ENCODE measurements at places on chromosomes 12 and 14.
A peak's percentile ranks its signal among the peaks of the same experiment; 100 is the strongest.

DNA sequence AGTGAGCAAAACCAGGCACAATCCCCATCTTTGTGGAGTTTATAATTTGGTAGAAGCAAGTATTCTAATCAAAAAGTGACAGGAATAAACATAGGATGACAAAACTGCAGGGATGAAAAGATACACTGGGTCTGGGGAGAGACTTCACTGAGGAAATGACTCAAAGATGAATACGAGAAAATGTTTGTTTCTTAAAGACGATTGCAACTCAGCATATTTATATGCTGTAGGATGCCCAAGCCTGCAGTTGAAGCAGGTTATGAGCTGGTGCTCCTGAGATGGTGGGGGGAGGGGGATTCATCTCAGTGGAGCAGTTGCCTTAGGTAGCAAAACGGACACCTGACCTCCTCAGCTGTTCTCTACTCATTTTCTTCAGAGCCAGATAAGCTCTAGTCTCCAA lies 13.4 kb upstream of the SLC38A4 start:
- no peak for DNase-seq

DNA sequence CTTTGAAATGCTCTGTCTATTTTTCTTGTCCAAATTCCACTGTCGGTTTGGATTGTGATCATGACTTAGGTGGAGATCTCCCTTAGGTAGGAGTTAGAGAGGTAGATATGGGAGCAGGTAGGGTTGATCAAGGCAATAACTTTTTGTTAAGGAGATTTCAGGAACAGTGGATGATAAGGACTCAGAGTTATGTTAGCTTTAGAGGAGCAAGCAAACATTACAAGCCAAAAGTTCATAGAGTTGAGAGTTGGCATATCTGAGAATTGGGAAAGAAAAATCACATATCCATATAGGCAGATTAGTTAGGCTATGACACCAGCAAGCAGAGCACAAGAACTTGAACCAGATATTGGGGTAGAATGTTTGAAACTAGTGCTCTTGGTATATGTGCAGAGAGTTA lies 43.1 kb upstream of the C12orf75 start:
- DNase-seq: no peak

GRCh38 chr12:34402228-34402898 lies 380.1 kb downstream of the ALG10 start:
- no peak for DNase-seq

DNA sequence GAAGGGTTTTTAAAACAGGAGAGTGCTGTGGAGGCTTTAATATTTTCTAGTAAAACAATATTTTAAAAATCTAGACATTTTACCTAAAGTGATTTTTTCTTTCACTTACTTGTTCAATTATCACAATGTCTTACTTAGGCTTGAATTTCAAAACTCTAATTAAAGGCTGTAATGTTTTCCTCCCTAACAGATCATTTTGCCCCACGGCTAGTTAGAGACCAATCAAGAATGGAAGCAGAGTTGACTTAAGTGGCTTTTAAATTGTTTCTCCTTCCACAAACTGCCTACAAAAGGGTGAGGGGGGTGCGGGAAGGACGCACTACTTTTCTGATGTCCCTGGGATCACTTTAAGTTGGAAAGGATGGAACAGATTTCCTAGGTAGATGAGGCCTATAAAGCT lies 9.5 kb upstream of the CFL2 start:
- DNase-seq: no peak

DNA sequence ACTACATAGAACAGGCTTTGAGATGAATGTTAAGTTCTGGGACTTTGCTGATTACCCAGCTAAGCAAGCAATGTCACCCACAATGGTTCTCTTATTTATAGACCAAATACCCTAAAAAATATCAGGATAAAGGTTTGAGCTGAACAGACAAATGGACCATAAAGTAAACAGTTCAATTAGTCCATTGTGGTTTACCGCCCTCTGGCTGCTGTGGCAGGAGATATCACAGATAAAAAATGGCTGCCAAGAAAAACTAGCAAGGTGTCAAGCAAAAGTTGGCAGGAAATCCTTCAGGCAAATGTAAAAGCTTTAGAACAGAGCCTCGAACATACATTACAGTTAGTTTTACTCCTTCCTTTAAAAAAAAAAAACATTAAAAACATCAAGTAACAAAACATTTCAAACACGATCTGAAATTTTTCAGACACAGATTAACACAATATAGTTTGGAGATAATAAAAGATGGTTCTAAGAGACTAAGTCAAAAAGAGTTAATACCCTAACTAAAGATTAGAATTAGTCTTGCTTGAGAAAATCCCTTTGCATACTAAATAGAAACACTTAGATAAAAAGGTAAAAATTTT lies 41.3 kb downstream of the MED13L start:
- peak; percentile 90 for DNase-seq

DNA sequence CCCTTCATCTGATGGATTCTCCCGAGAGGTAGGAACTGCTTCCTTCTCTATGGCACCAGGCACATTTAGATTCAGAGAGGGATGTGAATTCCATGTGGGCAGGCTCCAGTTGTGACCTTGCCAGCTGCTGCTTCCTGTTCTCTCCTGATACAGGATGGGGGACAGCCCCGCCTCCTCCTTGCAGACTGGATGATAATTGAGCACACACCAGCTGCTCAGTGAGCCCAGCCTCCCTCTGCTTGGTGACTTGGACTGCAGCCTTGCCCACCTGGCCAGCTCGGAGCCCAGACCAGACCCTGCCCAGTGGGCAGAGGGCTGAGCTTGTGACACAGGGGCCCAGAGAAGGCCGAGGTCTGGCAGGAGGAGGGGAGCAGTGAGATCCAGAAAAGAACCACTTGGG lies 90.2 kb downstream of the CALM1 start:
- no peak for DNase-seq

DNA sequence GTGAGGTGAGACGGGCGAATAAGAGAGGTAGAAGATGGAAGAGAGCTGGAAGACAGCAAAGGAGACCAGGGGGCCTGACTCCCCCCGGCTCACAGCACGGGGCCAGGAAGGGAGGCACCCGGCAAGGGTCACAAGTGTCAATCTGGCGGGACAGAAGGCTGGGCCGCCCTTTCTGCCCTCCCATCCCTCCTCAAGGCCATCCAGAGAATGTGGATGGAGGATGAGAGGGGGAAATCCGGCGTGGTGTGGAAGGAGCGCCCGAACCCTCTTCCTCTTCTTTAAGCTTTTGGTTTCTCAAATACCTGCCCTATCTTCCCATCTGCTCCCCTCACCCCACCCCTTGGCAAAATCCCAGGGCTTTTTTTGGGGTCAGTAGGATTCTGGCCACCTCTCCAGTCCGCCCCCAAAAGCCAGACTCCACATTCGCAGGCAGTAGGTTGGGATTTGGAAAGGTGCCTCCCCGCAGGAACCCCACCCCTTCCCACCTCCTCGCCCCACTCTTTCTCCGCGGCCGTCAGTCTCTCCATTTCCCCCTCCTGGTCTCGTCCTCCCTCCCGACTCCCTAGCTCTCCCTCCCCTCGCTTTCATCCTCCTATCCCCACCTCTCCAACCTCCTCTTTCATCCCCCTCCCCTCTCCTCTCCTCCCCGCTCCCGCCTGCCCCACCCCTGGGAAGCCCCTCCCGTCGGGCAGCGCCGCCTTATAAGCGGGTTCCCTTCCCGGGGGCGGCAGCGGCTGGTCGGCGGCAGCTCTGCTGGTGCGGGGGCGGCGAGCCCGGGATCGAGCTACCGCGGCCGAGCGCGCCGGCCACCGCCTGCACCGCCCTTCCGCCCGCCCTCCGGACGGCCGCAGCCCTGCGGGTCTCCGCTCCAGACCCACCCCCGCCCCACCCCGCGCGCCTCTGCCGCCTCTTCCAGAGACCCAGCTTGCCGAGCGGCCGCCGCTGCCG lies at the start of gene PTMS:
PTMS (plus strand) TSS at position 730 of the 948 bp plus-strand sequence. CDS start 343 bp downstream, outside the sequence.
- DNase-seq: peak; percentile 63

- peak; percentile 79 for DNase-seq
Observed at GRCh38 chr14:21987937-21988336, 314.3 kb upstream of the OR4E1 start.

DNA sequence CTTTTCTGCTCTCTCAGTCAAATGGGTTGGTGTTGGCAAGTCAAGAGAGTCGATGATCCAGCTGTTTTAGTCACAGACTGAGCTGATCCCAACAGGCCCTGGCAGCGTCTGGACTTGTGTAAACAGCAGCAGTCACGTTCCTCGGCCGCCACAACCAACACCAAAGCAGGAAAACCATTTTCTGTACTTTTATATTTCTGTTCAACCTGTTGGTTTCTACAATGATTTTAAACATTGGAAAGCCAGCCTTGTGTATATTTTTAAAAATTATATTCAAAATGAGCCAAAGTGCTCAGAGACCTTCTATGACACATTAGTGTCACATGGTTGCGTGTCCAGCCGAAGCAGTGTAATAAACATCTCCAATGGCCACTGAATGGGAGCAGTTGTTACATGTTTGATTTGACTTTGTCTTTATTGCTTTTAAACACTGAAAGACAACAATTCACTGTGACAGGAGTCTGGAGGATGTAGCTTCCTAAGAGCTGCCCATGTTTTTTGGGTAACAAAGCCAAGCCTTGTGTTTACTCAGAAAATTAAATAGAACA lies 5.9 kb upstream of the SIVA1 start:
- DNase-seq: no peak

GRCh38 chr12:81114226-81114625 lies 36.3 kb downstream of the ACSS3 start:
- DNase-seq: no peak

DNA sequence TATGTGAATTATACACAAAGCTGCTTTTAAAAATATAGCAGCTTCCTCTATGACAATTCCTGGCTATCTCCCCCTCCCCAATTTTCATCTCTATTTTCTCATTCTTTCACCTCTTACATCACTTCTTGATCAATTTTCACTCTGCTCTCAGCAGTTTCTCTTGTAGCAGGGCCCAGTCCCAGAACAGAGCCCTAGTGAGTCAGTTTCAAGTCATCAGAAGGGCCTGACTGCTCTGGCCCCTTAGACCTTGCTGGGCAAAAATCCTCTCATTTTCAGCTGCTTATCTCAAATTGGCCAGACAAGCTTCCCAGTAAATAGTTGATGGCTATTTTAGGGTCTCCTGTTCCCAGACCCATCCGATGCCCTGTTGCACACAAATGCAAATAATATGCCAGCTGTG lies 101.4 kb downstream of the TTC7B start:
- DNase-seq: no peak

GRCh38 chr12:51210690-51211395 lies 7.0 kb downstream of the POU6F1 start:
- DNase-seq: no peak

GRCh38 chr12:114625294-114625851 lies 58.6 kb downstream of the TBX3 start:
- DNase-seq: peak; percentile 72

DNA sequence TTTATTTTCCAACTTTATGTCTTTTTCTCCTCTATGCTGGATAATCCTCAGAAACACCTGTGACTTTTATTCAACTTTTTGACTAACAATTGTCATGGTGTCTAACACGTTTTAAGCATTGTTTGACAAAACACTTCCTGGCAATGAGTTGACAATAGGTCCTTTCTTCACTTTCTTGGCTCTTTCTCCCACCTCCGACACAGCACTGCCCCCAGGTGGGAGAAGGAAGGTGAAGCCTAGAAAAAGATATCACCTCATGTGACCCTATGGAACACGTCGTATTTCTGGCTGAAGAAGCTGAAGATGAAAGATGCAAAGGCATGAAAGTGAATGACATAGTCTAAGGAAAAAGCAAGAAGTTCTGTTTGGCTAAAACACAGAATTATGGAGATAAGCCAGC lies 430.0 kb downstream of the ETNK1 start:
- peak; percentile 29 for DNase-seq

GRCh38 chr14:104116756-104117340 lies 21.5 kb upstream of the KIF26A start:
- DNase-seq: no peak

DNA sequence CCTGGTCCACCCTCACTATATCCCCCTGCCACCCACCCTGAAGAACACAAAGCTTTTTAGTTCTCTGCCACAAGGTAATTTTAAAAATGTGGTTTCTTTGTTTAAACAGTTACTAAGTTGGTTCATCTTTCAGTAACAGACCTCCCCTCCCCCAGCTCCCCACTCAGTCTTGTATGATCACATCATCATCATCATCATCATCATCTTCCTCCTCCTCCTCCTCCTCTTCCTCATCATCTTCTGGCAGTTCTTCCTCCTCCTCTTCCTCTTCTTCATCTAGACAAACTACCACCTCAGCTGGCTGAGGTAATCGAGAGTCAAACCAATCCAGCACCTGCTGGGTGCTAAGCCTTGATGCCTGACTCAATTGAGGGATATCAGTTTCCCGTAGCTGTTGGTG lies 10.5 kb downstream of the HOMEZ start:
- no peak for DNase-seq

- DNase-seq: peak; percentile 47
Observed at GRCh38 chr12:51008329-51009055, 17.7 kb downstream of the SLC11A2 start.

GRCh38 chr12:114368685-114369452 lies 37.1 kb downstream of the TBX5 start:
- no peak for DNase-seq

DNA sequence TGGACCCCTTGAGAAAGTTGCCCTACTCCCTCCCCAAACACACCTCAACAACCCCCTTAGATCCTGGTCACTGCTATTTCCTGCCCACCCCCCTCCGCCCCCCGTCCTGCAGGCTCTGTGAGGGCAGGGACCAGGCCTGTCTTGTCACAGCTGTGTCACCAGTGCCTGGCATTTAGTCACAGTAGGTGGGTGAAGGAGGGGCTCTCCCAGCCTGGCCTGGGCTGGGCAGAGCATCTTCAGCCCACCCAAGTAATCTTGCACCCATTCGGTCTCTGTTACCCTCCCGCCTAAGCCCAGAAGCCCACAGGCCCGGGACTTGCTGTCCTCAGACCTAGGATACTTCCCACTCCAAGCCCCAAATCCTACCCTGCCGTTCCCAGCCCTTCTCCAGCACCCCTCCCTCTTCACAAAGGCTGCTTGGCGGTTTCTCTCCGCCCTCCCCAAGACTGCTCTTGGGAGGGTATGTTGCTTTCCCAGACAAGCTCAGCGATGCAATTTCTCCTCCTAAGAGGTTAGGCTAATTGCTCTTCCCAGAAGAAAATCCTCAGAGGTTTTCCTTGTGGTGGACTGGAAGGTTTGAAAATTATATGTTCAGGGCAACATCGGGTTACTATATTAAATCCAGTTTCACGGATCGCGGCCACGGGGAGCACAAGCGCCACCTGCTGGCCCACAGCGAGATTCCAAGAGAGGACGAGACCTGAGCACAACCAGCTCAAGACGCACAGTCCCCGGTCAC lies 50.8 kb upstream of the ZFP36L1 start:
- peak; percentile 87 for DNase-seq

GRCh38 chr14:63472986-63473788 lies 70.0 kb downstream of the PPP2R5E start:
- no peak for DNase-seq

DNA sequence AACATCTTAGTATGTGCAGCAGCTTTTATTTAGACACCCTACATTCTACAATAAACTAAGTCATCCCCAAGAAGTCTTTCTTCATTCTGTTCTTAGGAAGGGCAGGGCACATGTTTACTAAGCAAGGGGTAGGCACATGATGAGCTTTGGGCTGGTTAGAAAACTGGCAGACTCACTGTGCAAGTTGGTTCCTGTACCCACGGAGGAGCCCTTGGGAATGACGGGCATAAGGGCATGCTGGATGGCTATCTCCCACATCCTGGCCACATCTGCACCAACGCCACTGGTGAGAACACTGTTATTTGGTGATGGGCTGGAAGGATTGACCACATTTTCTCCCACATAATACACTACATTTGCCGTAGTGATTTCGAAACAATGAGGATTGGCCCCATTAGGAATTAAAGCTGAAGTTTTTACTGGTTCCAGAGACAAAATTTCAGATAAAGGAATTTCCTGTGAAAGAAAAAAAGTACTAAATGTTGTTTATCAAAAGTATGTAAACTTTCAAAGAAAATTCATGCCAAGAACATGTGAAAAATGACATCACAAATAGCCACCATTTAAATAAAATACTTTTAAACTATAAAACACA lies 297.0 kb downstream of the PRKD1 start:
- no peak for DNase-seq

Data from hematopoietic multipotent progenitor cell treated with erythropoietin and hydrocortisone succinate and interleukin-3 and kit ligand, for 4 days (in vitro differentiated cells).